Activated CD4-positive, alpha-beta T cell treated with anti-CD3 and anti-CD28 coated beads, Interleukin-2, amount 50 U/mL, for 24 hours (primary cell): ENCODE measurements at places on chromosomes 12 and 14.

GRCh38 chr12:29350080-29350479, 30.9 kb downstream of the ERGIC2 start:
- DNase-seq: no peak

GRCh38 chr12:109033239-109034196, 12.7 kb upstream of the SVOP start:
- no peak for DNase-seq

DNA sequence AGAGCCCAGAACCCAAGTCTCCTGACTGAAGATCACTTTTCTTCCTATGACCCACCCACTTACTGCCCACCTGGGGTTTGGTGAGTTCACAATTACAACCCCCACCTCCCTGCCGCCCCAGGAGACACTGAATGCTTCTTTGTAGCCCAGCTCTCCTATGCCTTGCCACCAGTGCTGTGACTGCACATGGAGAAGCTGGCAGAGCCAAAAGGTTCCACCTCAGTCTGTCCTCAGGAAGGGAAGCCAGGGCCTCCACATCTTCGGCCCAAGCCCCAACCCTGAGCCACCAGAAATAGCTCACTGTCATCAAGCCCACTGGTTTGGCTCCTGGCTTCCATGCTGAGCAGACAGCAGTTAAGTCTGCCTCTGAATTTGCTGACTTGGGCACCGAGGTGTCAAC, 25.6 kb downstream of the OTUB2 start:
- DNase-seq: no peak

DNA sequence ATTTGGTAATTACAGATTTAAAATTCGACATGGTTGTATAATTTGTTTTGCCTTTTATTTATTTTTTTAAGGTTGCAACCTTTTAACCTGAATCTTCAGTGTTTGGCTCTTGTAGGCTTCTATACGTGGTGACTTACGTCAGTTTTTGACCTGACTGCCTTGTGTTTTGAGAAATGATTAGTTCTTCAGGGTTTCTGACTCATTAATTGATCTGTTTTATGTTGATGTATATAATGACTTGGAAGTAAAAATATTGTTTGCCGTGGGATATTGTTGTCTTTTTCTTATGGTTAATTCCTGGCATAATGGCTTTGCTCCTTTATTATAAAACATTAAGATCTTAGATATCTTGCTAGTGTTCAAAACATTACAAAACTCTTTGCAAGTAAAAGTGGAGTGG, 2.5 kb downstream of the RASSF8 start:
- no peak for DNase-seq

GRCh38 chr12:56719056-56719455, 6.0 kb downstream of the NACA start:
- no peak for DNase-seq

DNA sequence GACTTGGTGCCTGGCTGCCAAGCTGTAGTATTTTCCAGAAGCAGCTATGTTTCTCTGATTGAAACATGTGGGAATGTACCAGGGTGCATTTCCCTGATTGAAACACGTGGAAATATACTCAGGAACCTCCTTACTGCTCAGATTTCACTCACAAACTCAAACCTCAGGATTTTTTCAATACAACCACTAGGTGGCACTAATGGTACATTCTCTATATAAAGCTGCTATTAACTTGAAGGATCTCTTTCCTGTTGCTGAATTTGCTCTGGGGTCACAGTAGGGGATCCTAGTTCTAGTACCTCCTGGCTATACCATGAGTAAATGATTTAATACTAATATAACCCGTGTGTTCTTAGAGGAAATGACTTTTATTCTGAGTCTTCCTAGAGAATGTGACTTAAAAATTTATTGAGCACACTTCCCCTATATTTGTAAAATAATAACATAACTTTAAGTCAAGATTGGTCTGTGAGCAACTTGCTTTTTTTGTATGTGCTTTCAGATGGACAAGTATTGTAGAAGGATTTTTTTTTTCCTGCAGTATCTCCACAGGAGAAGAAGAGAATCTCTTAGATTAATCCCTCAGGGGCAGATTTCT, 173.8 kb upstream of the MIS18BP1 start:
- no peak for DNase-seq

GRCh38 chr14:52328276-52328675, 14.2 kb downstream of the PTGER2 start:
- no peak for DNase-seq

GRCh38 chr12:51238037-51238509, 553 bp upstream of the DAZAP2 start:
- no peak for DNase-seq

DNA sequence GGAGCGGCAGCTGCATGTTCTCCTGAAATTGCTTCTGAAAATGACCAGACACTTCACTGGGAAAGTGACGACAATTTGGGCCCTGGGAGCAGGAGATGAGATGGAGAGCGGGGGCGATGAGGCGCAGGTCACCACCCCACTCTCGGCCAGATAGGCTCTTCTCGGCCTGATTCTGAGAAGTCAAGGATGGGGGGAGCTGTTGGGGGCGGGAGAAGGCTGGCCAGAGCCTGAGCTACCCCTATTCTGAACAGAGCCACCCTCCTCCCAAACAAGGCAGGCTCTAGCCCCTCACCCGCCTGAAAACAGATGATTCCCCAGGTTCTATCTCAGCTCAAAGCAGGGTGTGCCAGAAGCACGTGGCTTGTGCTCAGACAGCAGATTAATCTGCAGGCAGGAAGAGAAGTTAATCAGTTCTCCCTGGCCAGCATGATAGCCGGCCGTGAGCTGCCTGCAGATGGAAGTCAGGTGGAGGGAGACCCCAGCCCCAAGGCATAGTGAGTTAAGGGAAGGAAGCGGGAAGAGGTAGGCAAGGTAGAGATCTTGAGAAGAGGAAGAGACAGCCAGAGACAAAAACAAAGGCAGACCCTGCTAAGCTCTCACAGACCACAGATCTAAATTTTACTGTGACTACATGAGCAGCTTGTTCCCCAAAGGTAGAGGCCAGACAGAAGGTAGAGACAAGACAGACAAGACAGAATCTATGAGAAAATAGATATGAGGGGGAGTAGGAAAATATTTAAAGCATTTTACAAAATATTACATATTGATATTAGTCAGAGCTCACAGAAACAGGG, 10.9 kb upstream of the TAC3 start:
- DNase-seq: no peak

DNA sequence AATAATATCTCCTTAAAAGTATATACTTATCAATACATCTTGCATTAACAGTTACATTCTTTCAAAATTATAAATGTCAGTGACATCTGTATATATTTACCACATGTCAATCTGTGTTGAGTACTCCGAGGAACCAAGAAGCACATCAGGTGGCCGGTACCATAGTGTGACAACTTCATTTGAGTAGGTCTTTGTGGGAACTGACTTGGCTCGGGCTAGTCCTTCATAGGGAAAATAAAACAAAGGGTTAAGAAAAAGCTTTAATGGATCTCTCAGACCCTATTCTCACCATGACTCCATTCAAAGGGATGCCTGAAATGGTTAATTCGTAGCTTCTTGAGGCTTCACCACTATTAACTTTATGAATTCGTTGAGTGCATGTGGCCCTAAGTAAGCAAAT, 94.9 kb downstream of the ELK3 start:
- DNase-seq: no peak

DNA sequence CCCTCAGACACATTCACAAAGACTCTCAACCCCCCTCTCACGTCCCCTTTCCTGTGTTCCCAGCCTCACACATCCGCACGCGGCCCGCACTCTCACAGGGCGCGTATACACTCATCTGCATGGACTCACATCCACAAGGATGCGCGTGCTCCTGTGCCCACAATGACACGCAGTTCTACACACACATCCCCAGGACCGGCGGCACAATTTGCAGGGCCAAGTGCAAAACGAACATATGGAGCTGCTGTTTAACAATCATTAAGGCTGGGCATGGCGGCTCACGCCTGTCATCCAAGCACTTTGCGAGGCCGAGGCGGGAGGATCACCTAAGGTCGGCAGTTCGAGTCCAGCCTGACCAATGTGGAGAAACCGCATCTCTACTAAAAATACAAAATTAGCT, 36.4 kb upstream of the EML1 start:
- DNase-seq: no peak

- no peak for DNase-seq
Measured at GRCh38 chr14:81849714-81850113, 316.1 kb upstream of the SEL1L start.

GRCh38 chr14:86179980-86180379, 650.0 kb downstream of the FLRT2 start:
- DNase-seq: no peak

DNA sequence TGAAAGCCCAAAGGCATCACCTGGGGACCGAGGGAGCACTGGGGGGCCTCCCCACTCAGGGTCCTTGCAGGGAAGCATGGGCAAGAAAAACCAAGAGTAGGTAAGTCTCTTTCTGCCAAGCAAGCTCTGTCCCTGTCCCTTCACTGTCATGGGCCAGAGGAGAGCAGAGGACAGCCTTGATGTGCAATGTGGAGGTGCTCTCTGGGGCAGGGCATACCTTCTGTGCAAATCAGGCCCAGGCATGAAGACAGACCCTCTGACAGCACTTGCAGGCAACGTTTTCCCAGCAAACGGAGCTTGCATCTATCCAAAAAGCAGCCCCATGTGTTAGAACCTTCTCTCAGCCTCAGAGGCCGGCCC, 192.5 kb upstream of the PWP1 start:
- DNase-seq: no peak

DNA sequence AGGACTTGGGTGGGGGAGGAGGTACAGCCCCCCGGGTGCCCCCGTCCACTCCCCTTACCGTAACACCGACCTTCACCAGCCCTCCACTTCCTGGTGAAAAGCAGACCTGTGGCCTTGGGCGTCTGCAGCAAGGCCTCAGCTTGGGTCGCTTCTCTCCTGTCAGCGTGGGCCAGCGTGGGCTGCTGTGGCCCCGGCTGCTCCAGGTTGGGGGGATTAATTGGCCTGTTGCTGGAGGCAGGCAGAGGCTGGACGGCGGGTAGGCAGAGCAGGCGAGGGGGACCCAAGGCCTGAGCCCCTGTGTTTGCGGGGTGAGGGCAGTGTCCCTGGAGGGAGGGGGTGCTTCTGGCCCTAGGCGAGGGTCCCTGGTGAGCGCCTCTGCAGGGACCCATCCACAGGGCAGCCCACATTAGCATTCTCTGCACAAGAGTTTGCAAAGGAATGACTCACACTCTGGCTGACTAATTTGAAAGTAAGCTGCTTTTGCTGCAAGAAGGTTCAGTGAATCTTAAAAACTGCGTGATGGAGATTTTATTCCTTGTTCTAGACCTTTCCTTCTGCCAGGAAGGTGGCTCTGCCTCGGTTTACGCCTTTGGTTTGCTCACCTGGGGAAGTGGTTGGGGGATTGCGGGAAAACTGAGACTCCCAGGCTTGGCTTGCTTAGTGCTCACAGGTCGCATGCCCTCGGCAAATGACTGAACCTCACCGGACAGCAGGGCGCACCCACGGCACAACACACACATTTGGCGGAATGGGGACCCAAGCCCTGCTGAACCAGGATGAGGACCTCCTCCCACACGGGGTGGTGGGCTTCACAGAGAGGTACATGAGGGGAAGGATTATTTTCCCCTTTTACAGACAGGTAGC, 37.9 kb upstream of the DLK1 start:
- DNase-seq: no peak

GRCh38 chr14:94407906-94408305, 19.5 kb upstream of the SERPINA1 start:
- DNase-seq: no peak

- no peak for DNase-seq
Measured at GRCh38 chr12:124871297-124871696, 7.6 kb upstream of the SCARB1 start.

DNA sequence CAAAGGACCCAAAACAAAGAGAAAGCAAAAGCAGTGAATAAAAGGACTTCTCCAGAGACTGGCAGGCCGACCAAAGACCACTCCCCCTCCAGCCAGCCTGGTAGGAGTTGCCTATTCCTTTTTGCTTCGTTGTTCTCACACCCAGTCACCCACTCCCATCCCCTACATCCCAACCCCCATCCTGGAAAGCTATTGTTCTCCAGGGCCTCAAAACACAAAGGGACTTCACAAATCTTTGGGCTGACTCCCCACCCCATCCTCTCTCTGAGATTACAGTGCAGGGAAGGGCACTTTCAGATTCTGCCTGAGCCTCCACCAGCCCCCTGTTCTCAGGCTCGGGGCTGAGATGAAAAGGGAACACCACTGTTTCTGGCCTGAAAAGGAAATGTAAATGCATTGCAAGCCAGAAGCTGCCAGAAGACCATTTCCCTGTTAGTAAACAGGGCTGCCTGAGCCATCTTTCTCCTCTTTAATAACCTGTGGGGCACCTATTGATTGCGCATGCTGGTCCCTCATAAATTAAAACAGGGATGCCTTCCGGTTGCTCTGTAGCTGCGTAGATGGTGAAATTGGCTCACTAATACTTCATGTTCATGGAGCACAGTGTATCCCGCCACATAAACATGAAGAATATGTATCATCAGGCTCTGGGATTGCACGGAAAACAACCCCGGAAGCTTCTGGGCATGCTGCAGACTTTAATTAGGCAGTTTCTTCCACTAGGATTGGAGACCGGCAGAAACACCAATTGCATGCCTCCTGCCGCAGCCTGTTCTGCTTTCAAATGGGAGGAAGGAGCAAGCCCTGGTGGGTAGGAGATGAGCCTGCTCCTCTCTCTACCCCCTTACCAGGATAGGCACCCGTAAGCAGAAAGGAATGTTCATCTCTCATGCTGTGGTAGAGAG, 130.3 kb upstream of the FUT8 start:
- no peak for DNase-seq

GRCh38 chr12:11891346-11891745, 179.4 kb upstream of the BCL2L14 start:
- DNase-seq: no peak

DNA sequence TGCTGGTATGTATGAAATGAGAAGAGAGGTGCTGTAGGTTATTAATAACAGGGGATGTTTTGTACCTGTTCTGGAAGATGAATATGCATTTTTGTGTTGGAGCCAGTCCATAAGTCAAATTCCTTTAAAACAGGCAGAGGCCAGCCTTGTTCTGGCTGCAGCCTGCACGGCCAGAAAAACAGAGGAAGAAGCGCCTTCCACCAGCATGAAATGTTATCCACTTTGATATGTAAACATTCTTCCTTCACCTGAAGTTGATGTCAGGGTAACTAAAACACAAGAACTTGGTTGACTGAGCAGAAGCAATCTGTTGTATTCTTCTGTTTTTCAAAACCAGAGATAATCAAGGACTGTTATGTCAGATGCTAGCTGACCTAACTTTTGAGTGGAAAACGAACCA, 237.9 kb upstream of the PLEKHG7 start:
- no peak for DNase-seq

DNA sequence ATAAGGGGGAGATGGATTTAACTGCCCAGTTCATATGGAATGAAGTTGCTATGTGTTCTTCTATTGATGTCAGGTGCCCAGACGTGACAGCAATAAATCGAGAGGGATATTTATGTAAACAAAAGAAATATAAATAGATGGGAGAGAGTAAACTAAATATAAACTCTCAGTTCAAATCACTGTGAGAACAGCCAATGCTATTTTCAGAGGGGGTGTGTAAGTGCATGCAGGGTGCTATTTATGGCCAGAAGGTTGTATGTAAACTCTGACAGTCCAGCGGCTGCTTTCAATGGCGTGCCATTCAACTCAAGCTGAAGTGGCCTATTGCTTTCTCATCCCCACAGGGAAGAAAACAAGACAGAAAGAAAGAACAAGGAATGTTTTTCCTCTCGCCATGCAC, 127.2 kb downstream of the KCNA5 start:
- no peak for DNase-seq

GRCh38 chr14:94689218-94689984, 77.2 kb downstream of the SERPINA3 start:
- DNase-seq: peak; percentile 24

- no peak for DNase-seq
Measured at GRCh38 chr12:28096649-28097048, 93.6 kb upstream of the CCDC91 start.

- no peak for DNase-seq
Measured at GRCh38 chr14:63938198-63939005, 85.6 kb downstream of the SYNE2 start.

GRCh38 chr14:28758885-28759652, 7.5 kb upstream of the FOXG1 start:
- no peak for DNase-seq
